ENCODE measurements at places on chromosomes 7 and 10.

DNA sequence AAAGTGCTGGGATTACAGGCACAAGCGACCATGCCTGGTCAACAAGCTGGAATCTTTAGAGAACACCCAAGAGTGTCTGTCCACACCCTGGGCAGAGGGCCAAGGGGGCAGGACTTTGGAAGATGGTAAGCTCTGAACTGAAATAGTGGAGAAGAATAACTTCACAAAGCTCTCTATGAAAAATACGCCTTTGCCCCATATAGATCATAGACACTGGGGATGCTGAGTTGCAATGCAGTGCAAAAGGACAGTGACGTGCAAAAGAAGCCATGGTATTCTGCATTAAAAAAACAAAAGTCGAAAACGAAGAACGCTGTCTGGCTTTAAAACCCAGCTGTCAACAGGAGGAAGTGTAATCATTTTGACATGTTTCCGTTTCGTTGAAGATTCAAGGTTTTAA, 353.6 kb downstream of the CALN1 start:
- DNase-seq: no peak

DNA sequence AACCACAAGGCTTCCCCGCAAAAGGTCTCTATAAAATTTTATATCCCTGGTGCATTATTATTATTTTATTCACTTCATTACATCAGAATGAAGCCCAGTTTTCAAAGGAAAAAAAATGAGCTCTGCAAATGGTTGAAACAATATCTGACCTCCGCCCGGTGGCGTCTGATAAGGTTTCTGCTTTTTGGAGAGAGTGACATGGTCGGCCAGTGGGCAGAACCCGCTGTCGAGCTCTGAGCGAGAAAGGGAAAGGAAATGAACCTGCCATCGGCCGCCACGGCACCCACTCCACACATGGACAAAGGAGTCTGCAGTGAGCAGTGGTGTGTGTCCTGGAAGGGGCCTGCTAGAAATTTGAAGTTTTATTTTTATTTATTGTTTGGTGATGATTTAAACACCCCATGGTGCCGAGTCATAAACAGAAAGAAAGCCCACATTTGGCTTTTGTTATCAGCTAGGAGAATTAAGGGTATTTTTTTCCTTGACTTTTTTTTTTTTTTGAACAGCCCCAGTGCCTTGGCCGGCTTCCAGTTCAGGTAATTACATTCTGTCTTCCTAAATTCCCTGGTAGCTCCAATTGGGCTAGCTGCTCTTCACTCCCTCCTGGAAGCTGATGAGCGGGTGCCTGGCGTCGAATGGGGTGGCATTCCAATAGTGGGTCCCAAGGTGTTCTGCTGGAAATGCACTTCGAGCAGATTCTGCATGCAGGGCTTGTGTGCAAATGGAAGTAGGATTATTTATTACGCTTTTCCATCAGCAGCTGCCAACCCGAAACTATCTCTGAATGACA, 149.4 kb upstream of the MKI67 start:
- DNase-seq: no peak

DNA sequence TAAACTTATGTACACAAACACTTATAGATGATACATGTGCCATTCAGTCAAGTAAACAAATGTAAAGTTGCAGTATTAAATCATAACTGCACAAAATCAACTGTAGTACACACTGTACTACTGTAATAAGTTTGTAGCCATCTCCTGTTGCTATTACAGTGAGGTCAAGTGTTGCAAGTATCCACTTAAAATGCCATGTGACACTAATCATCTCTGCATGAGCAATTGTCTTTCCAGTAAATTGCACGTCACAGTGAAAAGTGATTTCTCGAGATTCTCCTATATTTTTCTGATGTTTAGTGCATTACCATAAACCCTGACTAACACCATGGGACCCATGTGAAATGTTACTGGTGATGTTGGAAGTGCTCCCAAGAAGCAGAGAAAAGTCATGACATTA, 293.3 kb upstream of the SP4 start:
- DNase-seq: no peak

DNA sequence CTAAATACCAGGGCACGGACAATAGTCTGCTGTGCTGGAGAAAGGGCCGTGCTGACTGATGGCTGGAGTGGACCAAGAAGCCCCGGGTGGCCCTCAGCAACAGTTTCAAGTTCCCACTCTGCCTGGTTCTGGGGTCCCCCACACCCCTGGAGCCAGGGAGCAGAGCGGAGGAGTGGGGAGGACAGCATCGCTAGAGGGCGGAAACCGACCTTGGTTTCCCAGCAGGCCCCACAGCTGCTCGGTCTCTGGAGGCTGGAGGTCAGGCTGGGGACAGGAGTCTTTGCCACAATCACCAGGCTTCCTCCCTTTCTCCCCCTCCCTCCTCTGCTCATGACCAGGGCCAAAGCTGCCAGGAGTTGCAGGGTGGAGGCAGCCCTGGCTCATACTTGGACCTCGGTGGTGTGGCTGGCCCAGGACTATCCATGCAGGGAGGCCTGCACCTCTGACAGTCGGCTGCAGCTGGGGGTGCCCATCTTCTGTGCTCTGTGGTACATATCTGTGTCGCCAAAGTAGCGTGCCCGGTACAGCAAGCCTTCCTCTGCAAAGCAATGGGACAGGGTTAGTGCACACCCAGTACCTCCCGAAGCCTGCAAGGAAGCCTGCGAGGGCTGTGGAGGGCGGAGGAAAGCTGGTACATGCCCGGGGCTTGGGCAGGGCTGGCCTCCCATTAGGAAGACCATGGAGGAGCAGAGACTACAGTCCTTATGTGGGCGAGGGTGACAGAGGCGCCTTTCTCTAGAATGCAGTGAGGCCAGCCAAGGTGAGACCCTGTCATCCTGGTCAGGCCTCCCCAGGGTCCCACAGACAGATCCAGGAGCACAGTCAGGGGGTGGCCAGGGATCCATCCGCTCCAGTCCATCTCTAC, 19.1 kb downstream of the DNAJB12 start:
- no peak for DNase-seq

GRCh38 chr10:23980094-23980493, 228.8 kb upstream of the KIAA1217 start:
- DNase-seq: no peak

- no peak for DNase-seq
Observed at GRCh38 chr7:32803406-32804141, 88.0 kb downstream of the KBTBD2 start.

- DNase-seq: no peak
Observed at GRCh38 chr7:143261901-143262300, 1.3 kb upstream of the GSTK1 start.

DNA sequence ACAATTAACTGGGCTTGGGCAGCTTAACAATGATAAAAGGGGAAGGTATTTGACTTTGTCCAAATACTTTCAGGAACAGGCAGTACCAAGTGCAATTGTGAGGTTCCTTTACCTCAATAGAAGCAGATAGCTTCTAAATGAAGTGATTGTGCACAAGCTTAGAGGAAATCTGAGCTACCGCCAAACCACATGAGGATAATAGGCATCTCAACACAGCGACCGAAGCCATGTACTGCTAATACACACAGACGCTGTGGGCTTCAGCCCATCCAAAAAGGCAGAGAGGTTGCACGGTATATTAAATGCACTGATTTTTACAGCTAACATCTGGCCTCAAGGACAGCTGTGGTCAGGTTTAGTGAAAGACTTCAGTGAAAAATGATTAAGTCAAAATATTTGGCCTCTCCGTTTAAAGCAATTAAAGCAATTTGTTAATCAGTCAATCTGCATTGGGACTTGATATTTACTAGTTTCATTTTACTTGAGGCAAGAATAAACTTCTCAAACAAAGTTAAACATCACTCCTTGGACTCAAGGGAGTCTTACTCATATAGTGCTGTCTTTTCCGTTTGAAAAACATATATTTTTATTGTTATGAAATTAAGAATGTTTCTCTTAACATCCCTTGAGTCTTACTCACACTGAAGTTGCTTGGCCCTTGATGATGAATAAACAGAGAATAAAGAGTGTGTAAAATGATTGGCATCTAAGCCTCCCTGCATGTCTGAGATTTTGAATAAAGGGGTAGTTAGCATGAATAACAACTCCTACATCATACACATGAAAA, 306.3 kb downstream of the C7orf25 start:
- DNase-seq: no peak

- DNase-seq: no peak
Observed at GRCh38 chr10:68284062-68285001, 47.5 kb upstream of the HNRNPH3 start.

- no peak for DNase-seq
Observed at GRCh38 chr7:111763221-111763801, 201.0 kb upstream of the IMMP2L start.

- no peak for DNase-seq
Observed at GRCh38 chr7:44380189-44380830, 54.9 kb upstream of the CAMK2B start.

GRCh38 chr10:79393221-79393923, 46.1 kb downstream of the PPIF start:
- no peak for DNase-seq

DNA sequence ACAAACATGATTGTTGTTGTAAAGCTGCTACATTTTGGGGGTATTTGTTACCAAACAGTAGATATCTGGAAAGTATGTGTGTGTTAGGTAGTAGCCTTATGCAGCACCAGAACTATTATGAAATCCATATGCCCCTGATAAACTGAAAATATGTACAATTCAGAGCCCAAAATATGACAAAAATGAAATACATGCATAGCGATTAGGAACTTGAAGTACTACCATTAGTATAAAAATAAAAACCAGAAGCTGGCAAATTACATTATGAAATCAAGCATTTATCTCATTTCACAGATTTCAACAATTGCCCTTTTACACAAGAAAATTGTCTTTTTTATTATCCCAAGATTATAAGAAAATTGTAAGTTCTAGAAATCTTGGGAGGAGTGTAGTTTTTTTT, 33.9 kb downstream of the SLC26A5 start:
- no peak for DNase-seq

DNA sequence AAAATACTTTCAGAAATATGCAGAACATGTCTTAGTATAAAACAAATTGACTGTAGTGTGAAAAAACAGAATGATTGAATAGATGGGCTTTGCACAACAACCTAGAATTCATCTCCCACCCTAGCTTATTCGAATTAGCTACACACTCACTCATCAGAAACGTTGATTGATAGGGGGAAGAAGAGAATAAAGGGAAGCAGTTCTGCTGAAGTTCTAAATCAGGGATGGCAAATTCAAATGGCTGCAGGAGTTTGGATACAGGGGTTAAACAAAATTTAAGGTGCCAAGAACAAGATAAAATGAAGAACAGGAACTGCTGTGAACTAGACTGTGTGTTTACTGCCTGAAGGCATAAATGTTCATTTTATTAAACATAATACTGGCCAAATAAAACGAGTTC, 9.0 kb downstream of the CD36 start:
- DNase-seq: no peak

GRCh38 chr7:151179287-151179860, 7.7 kb downstream of the ASB10 start:
- DNase-seq: no peak

DNA sequence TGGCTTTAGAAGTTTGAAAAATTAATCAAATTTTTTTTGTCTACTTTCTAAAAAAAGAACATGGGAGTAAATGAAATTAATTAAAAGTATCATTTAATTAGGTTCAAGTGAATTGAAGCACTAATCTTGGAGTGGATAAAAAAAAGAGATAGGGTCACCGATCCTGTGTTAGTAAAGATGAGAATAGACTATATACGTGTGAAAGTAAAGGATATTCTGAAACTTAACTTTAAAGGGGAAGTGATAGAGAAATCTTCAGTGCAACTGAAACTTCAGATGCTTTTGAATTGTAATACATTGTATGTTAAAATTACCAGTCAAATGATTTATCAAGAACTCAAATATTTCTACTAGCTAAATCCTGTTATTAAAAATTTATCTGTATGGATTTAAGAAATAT, 4.8 kb downstream of the NHLRC2 start:
- DNase-seq: no peak

GRCh38 chr7:139902436-139903102, 73.5 kb downstream of the TBXAS1 start:
- no peak for DNase-seq

DNA sequence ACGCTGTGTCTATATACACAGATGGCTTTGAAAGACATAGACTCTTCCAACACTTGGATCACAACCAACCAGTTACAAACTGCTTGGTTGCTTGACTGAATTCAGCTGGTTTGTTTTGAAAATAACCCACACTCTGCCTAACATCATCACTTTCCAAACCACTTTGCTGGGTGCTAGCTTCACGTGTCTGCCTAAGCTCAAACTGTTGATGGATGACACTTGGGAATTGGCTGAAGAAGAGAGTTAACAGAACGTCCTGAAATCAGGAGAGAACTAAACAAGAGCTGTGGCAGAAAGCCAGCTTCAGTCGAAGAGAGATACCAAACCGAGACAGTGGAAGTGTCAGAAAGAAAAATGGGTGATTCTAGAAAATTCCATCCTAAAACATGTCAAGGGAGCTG, 420.8 kb upstream of the AUTS2 start:
- no peak for DNase-seq

DNA sequence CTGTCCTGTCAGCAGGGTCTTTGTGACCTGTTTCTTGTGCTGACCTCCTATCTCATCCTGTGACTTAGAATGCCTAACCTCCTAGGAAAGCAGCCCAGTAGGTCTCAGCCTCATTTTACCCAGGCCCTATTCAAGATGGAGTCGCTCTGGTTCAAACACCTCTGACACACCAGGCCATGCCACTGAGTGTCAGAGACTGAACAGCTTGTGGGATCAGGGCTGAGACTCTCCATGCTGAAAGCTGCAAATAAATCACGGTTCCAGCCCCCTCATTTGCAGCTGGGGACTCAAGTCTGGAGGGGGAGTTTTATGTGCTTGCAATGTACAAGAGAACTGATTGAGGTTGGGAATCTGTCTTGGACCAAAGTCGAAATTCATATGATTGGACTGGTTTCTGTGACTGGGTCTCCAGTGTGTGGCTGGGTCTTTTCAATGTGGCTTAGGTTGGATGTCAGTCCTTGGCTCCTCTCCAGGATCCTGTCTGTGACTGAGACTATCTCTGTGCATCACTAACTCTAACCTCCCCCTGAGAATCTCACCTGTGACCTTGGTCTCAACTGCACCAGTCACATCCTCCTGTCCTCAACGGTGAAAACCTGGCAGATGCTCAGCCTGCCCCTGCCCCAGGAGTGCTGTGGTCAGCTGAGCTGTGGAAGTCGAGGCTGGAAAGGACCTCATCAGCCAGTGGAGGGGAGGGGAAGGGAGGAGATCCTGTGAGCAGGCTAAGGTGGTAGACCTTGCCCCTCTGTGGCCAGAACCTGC, 11.7 kb downstream of the PRF1 start:
- DNase-seq: no peak

- DNase-seq: no peak
Observed at GRCh38 chr10:98919899-98920298, 315.8 kb downstream of the HPSE2 start.

Measured in bone marrow (tissue), 2 donors.